ENCODE measurements at places on chromosomes 13 and 19.

DNA sequence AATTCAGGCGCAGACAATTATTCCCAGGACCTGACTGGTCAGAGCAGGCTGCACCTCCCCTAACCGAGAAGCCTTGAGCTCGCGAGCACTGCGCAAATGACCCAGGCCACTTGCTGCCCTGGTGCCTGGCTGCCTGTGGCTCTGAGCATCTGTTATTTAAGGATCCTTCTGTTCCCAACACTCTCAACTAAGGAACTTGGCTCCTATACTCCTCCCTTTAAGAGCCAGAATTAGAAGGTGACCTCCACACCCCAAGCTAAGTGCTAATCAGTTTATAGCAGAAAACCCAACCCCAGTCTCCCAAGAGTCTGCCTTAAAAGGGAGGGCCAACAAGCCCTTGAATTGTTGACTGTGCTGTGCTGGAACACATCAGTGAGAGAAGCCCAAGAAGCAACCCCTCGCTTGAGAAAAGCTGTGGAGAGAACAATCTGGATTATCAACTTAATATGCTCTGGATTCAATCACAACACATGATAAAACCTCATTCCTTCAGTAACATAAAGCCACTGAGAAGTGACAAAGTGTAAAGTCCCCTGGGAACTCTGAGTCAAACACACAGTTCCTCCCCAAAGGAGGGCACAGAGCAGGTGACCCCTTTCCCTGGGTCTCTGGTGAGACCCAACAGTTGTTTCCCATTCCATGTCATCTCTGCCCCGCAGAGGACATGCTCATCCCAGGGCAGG, 14.6 kb downstream of the AKAP8L start:
- DNase-seq, result no peak

DNA sequence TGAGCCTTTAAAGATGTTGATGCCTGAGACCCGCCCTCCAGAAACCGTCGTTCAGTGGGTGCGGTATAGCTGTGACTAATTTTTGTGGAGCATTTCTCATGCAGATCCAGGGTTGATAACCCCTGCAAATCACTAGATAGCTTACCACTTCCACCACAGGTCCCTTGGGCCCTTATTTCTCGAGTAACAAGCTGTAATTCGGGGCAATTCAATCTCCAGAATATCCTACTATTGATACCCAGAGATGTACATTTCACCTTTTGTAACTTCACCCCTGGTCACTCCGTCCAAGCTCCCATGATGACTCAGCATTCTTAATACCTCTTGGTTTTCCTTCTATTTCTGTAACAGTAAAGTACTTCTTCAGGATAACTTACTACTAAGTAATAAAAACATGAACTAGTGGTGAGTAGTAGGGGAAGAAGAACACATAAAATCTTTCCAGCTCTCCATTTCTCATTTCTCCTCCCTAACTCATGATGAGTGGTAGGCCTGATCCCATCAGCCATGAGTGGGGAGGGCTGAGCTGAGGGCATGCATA, 71.9 kb upstream of the UBL3 start:
- DNase-seq, result peak; percentile 43

DNA sequence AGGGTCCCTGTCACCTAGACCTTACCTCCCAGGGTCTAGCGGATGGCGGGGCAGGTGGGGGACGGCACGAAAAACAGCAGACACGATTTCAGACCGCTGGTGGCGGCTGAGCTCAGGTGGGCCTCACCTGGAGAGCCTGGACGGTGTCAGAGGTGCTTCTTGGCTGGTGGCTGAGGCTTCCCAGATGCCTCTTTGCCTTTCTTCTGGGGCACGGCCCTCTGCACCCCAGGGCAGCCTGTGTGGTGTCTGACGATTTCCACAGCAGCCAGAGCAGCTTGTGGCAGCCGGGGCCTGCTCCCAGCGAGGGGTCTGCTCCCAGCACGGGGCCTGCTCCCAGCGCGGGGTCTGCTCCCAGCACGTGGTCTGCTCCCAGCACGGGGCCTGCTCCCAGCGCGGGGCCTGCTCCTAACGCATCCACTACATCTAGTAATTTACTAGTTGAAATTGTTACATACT, 66.7 kb downstream of the ATP11A start:
- no peak for DNase-seq

DNA sequence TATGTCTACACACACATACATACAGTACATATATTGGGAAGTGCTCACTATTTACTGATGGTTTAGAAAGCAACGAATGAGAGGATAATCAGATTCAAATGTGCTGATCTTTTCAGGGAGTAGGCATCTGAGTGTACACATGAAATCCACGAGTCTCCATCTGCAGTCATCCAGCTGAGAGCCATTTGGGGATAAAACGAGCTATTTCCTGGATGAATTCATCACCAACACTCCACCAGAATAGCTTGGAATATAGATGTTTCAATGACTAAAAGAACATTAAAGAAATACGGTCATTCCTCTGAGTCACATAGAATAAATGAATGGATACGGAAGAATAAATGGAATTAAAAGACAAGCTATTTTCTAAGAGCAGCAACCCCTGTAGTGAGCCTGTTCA, 721.6 kb upstream of the ARGLU1 start:
- peak; percentile 6 for DNase-seq

DNA sequence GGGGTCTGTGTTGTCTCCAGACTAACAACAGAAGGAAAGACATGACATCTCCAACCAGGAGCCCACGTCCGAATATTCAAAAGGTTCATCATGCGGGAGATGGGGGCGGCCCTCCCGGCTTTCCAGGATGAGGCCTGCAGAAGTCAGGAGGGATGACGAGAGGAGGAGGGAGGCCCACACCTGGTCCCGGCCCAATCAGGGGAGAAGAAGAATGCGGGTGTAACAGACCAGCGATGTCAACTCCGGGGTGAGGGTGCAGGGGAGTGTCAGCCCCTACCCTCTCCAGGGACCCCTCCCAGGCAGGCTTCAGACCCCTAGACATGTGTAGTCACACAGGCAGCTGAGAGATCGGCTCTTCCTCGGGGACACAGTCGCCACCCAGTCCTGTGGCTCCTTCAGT, 275.3 kb upstream of the ZNF507 start:
- no peak for DNase-seq

GRCh38 chr19:53898636-53899341, 10.3 kb upstream of the CACNG7 start:
- DNase-seq, result no peak

DNA sequence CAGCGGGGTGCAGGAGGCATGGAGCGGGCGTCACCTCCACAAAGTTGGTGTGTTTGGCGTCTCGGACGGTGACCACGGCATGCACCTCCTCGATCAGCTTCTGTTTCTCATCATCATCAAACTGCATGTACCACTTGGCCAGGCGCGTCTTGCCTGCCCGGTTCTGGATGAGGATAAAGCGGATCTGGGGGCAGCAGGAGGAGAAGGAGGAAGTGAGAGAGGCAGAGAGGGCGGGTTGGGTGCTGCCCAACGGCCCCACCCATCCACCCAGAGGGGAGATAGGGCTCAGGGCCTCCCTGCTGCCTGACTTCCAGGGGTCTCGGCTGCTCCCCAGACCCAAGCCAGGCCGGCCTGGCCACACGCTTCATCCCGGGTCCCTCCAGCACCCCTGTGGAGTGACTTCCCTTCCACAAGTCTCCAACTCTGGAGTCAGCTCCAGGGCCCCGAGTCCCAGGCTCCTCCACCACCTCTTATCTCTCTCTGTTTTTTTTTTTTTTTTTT, 4.6 kb downstream of the AP2S1 start:
- DNase-seq, result no peak

DNA sequence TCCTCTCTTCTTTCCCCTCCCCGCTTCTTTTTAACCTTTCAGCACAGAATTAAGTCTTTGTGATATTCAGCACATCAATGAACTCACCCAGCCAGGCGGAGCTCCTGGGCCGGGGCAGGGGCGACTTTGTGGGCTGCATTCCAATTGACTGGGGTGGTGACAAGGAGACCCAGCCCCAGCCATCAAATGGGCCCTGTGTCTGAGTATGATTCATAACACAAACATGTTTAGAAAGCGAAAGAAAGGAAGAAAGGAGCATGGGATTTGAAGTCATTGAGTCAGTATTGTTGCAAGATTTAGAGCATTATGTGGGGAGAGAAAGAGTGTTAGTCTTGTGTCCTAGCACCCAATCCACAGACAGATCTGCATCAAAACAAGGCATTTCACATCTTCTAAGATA, 185.3 kb downstream of the LHFPL6 start:
- peak; percentile 79 for DNase-seq

DNA sequence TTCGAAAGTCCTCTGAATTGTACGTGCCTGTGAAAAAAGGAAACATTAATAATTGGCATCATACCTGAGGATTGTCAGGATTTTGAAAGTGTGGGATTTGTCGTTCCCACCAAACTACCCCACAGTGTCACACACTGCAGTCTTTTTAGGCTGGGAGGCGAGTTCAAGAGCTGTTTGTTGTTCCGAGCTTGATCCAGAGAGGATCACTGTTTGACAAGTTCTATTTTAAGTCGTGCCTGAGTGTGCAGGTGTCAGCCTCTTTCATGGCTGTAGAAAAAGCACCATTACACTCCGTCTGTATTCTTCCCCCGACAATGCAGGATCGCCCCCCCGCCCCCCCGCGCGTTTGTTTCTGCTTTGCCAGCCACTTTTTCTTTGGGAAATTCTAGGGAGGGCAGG, 635 bp upstream of the NBEA start:
- no peak for DNase-seq

DNA sequence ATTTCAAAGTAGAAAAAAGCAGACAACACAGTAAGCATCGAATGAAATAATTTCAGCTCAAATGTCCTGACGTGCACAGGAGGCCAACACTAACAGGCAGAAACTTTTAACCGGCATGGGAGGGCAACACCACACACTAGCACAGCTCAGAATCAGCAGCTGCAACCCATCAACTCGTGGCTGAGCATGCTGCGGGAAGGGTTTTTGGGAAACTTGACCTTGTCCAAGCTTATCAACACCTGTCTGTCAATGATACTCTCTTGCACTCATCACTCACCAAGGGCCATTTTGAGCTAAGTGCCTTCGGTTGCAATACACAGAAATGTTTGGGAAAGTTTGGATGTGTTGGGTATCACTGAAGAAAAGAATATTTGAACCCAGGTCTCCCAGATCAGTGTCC, 483.7 kb downstream of the TSHZ3 start:
- no peak for DNase-seq

GRCh38 chr19:13869281-13869680, 7.7 kb upstream of the NANOS3 start:
- DNase-seq, result no peak

- no peak for DNase-seq
Observed at GRCh38 chr19:40692212-40692551, 1.7 kb upstream of the NUMBL start.

GRCh38 chr19:45075301-45076028, 813 bp downstream of the ZNF296 start:
- DNase-seq, result peak; percentile 35

DNA sequence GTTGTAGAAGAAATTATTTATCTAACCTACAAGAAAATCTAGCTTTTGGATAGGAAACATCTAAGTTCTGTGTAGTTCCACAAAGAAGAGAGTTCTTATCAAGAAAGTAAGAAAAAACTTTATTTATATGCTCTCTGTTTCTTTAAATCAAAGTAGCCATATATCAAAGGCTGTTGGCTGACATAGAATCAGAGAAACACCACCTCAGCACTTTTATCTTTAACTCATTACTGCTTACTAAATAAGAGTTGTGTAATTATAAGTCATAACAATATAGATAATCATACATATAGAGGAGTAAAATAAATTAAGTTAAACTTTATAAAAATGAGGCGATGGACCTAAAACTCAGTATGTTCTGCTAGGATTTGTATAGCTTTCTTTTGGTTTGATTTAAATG, 570.6 kb downstream of the PCDH17 start:
- no peak for DNase-seq

DNA sequence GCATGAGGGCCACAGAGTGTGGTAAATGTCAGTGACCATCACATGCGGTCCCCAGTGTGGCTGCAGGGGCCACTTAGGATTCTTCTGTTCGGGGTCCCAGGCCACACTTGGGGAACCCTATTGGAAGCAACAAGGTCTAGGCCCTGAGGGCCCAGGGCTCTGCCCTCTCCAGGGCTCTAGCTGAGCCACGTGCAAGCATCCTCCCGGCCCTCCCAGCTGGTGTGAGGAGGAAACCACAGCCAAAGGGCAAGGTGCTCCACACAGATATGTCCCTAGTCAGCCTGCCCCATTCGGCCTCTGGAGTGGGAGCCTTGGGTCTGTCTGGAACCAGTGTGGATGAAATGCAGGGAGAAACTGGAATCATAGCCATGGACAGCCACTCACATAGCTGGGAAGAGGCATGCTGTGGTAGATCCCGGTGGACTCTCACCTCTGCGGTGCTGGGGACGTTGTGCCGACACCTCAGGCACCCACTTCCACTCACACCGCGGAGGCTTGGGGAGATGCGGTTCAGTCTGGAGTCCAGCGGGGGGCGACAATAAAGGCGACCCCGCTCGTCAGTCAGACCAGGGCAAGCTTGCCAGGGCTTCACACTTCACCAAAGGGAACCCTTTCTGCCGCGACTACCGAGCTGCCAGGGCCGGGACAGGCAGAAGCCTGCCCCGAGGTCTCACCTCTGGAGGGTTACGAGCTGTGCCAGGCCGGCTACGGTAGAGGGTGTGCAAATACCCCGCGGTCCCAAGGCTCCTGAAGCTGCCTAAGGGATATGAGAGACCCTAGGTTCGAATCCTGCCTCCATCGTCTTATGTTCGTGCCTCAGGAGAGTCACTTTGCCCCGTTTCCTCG, 4.3 kb upstream of the ZNF497 start:
- no peak for DNase-seq

DNA sequence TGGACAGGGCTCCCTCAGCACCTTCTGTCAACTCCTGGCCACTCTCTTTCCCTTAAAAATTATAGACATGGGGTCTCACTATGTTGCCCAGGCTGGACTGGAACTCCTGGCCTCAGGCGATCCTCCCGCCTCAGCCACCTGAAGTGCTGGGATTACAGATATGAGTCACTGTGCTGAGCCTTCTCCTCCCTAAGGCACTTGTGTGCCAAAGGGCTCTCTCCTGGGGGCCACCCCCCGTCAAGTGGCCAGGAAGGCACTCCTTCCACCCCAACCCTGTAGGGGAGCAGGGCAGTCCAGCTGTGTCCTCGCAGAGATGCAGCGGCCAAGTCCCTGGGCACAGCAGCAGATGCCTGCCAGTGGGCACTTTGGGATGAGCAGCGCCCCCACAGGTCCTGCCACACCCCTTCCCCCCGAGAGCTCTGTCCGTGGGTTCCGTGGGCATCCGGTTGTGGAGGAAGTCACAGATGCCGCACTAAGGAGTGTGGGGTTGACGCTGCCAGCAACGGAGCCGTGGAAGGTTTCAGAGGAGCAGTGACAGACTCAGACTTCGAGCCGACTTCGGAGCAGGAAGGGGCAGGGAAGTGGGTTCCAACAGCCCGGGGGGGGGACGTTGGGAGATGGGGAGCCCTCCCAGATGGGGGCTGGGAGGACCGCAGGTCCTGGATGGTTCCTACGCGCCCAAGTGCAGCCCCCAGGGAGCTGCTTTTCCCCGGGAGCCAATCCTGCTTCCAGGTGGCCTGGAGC, 3.3 kb upstream of the UQCR11 start:
- no peak for DNase-seq

DNA sequence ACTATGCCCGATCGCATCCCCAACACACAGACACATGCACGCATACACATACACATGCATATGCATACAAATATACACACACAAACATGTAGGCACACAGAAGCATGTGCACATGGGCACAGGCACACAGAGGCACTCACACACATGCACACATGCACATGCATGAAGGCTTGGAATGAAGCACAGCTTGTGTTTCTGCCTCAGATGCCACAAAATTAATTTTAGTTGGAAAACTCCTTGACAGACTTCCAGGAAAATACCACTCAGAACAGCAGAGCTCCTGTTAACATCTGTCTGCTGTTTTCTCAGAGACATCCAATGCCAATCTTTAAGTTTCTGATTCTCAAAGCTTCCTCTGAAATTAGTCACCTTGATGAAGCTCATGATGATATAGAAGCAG, 532.7 kb downstream of the RFC3 start:
- DNase-seq, result no peak

GRCh38 chr13:45216193-45216592, 15.3 kb upstream of the KCTD4 start:
- DNase-seq, result no peak
